Stimulated activated CD4-positive, alpha-beta T cell treated with anti-CD3 and anti-CD28 coated beads, Interleukin-15, amount 100 ng/mL, for 24 hours (primary cell): ENCODE measurements at places on chromosomes 6 and 20.

DNA sequence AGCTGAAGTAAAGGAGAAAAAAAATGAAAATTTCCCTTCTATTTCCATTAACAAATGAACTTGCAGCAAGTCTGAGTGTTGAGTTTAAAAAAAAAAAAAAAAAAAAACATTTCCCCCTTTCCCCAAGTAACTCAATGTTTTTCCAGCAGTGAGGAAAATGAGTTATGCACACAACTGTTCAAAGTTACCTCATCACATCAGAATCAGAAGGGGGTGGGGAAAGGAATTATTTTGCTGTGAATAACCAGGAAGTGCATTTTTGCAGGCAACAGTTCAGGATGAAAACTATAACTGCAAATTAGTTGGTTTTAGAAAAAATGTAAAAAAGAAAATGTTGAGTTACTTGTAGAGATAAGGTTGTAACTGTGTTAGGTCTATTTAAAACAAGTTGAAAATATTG is 568.9 kb upstream of the CITED2 start:
- DNase-seq: no peak

DNA sequence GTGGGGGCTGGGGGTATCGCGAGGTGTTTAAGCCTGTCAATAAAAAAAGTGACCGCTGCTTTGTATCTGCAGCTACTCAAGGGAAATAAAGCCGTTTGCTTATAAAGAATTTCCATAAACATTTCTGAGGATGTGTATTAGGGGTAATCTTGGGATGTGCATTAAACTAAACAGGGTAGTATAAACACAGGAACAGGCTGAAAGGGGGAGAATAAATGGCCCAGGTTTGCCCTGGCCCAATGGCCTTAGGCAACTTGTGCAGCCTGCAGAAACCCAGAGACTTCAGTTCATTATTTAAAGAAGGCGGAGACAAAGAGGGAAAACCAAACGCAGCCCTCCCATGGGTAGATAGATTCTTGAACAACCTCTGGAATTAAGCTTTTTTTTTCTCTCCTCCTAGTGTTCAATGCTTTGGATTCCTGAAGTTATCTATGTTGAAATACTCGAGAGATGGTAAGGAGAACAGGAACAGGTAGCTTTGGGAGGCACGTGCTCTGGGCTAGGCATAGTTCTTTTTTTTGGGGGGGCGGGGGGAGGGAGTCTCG is 35.6 kb upstream of the SALL4 start:
- DNase-seq: no peak

DNA sequence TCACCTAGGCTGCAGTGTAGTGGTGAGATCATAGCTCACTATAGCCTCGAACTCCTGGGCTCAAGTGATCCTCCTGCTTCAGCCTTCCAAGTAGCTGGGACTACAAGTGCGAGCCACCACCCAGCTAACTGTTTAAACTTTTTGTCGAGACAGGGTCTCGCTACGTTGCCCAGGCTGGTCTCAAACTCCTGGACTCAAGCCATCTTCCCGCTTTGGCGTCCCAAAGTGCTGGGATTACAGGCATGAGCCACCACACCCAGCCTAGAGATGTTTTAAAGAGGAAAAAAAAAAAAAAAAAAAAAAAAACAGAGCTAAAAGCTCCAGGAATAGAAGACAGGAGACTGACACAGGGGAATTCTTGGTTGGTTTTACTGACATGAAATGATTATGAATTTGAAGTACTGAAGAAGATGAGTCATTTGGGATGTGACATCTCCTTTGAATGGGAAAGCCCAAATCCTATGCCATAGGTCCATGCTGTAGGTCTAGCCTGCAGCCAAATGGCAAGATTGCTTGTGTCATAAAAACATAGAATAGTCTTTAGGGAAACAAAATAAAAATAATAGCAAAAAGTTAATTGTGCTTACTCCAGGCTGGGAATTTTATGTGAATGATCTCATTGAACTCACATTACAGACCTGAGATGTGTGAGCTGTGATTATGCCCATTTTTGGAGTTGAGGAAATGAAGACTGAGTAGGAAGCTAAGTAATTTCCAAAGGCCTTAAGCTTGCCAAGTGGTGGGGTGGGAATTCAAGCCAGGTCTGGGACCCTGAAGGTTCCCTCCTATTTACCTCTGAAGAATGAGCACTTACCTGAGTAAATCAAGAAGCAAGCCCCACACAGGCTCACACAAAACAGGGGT is 24.3 kb upstream of the NHSL1 start:
- no peak for DNase-seq

DNA sequence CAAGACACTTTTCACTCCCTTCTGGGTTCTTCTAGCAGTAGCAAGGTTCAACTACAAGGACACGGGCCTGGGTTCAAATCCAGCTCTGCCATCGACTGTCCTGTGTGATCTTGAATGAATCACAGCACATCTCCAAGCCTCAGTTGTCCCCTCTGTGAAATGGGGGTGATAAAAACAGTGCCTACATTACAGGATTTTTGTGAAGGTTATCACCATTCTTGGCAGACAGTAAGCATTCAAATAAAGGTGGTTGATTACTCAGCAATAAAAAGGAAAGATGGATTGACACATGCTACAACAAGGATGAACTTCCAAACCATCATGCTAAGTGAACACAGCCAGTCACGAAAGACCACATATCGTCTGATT is 6.6 kb upstream of the TGM2 start:
- no peak for DNase-seq

DNA sequence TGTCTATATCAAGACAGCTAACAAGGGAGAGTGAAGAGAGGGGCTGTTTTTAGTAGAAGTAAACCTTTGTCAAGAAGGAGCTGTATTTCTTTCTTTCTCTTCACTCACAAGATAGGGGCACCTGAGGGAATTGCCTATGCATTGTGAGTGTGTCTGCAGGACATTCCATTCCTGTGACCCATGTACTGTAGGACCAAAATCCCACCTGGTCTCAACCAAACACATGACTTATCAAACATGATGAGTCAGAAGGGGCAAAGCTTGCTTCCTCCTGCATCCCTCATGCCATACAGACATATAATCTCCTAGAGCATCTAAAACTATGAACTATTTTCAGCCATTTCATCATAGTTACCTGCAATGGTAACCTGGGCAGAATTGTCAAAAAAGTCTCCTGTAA is 21.8 kb downstream of the PKHD1 start:
- no peak for DNase-seq
